ENCODE measurements at places on chromosomes 7 and 10. TPM values are rescaled to one million over a fixed set of nuclear protein-coding genes. Genes with fewer than 3 reads are reported as not detected.

PNLIPRP1 gene
- not detected for total RNA-seq

ADRA2A gene
- not detected for total RNA-seq

DNA sequence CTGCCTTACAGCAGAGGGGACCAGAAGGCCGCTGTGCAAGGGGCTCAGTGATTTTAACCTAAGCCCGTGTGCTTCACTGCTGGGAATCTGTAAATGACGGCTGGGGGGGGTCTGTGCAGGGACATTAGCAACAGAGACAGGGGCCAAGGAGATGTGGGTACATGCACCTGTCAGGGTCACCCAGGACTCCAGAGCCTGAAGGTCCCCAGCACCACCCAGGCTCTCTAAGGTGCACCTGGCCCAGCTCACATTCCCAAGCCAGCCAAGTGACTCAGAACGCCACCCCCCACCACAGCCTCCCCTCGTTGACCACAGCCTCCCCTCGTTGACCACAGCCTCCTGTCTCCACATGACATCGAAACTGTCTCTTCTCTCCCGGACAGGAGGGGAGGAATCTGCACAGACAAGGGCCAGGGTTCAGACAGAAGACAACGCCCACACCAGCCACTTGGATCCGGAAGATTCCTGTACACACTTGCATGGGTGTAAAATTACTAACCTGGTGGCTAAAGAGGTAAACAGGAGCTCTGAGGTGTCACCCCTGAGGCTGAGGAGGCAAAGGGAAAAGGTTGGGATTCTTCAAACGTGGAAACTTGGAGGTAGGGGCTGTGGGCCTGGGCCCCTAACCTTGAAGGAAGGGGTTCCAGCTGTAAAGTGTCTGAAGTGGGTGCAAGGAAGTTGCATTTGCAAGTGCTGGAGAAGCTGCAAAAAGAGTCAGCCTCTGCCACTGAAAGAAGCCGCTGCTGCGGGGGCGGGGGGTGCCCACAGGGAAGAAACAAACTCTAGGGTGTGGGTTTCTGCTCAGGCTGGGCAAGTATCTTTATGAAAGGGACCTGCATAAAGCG is 27.0 kb downstream of the CALML3 start:
- no peaks in the 10 kb centered on the region for H3K27me3 ChIP-seq
- H3K4me1 ChIP-seq: peaks cover 42% of the 10 kb centered on the region
- H3K27ac ChIP-seq: peak overlapping the region; percentile 85
- peak overlapping the region; percentile 8 for H3K4me3 ChIP-seq
- DNase-seq: peak; percentile 38
- no peaks in the 10 kb centered on the region for H3K36me3 ChIP-seq

DNA sequence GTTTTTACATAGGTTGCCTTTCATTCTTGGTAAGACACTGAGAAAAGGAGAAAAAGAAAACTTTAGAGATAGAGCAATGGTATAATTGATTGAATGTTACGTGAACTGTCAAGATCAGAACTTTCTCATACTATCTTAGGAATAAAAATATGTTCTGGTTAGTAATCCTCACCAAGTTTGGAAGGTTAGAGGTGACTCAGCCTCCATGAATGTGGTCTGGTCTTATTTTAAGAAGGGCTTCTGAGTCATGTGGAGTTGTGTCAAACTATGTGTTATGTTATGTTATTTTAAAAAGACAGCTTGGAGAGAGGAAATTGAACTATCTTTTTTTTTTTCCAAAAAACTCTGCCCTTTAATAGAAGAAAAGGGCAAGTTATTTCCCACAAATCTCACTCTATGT is 458.6 kb upstream of the KLF6 start:
- no peaks in the 10 kb centered on the region for H3K36me3 ChIP-seq
- H3K4me3 ChIP-seq: no peak overlapping the region
- H3K4me1 ChIP-seq: peaks cover 35% of the 10 kb centered on the region
- no peak overlapping the region for H3K27ac ChIP-seq

Data from activated CD4-positive, alpha-beta T cell treated with anti-CD3 and anti-CD28 coated beads, Interleukin-2, amount 10 ng/mL, durations not matched to agents 7 days and 5 days (primary cell).